ENCODE measurements at places on chromosomes 5 and 9.
A peak's percentile ranks its signal among the peaks of the same experiment; 100 is the strongest.

GRCh38 chr5:133278317-133278716, 226.5 kb downstream of the HSPA4 start:
- DNase-seq: no peak

DNA sequence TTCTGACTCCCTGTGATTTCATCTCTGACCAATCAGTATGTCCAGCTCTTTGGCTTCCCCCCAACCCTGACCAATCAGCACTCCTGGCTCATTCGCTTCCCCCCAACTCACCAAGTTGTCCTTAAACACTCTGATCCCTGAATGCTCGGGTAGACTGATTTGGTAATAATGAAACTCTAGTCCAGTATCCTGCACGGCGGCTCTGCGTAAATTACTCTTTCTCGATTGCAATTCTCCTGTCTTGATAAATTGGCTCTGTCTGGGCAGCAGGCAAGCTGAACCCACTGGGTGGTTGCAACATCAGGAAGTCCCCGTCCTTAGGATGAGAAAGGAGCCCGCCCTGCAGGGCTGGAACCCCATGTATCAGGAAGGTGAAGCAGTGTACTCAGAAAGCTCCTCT, 10.4 kb downstream of the FCN2 start:
- DNase-seq: no peak

GRCh38 chr5:84378961-84379360, 5.7 kb downstream of the EDIL3 start:
- peak; percentile 90 for DNase-seq

DNA sequence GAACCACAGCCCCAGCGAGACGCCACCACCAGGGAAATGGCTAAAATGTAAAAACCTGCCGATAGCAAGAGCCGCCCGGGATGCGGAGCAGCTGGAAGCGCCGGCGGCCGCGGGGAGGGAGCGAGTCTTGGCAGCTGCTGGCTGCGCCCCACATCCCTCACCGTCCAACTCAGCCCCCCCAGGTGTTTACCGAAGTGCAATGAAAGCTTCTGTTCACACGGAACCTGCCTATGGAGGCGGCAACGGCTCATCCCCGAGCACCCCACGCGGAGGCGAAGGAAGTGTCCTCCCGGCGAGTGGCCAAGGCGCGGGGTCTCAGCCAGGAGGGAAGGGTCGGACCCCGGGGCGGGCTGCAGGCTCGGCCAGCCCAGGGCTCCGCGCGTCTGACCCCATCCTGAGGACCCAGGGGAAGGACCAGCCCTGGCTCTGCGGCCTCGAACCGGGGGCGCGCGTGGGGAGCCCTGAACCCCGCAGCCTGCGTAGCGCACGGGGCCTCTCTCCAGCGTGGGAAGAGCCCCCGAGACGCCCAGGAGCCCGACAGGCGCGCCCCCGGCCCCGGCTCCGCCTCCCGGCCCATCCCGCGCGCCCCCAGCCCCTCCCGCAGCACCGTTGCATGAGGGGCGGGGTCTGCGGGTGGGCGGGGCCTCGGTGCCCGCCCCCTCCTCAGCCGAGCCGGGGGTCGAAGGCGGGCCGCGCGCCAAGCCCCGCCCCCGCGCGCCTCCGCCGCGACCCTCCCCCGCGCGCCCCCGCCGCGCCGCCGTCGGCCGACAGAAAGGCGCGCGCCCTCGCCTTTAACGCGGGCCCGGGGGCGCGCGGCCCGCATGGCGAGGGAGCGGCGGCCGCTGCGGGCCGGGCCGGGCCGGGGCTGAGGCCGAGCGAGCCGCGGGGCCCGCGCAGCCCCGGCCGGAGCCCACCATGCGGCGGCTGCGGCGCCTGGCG, at the start of gene DIPK1B:
TSS of gene DIPK1B (plus strand) at position 822 of the 939 bp plus-strand sequence. CDS start at position 916, 94 bp downstream.
- no peak for DNase-seq

- no peak for DNase-seq
Measured at GRCh38 chr9:512555-513272, 298.0 kb downstream of the DOCK8 start.

GRCh38 chr5:91848453-91848852, 465.3 kb upstream of the ARRDC3 start:
- DNase-seq: peak; percentile 96

GRCh38 chr9:81174023-81174422, 515.3 kb downstream of the TLE1 start:
- DNase-seq: no peak

- peak; percentile 5 for DNase-seq
Measured at GRCh38 chr5:10975945-10976344, 214.9 kb upstream of the DAP start.

DNA sequence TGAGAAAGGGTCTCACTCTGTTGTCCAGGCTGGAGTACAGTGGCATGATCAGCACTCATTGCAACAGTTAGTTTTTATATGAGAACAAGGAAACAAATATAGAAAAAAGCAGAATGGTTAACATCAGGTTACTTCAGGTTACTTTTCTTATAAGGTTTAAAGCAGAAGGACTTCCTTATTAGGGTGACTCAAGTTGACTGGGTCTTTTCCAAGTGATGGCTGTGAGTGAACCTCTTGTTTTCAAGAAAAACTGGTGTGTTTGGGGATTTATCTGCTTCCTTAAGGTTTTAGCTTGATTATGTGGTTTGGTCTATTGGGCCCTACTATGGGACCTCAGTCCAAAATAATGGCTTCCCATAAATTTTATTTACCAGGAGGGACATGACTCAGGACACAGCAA, 99.2 kb downstream of the ARRDC3 start:
- DNase-seq: peak; percentile 85

DNA sequence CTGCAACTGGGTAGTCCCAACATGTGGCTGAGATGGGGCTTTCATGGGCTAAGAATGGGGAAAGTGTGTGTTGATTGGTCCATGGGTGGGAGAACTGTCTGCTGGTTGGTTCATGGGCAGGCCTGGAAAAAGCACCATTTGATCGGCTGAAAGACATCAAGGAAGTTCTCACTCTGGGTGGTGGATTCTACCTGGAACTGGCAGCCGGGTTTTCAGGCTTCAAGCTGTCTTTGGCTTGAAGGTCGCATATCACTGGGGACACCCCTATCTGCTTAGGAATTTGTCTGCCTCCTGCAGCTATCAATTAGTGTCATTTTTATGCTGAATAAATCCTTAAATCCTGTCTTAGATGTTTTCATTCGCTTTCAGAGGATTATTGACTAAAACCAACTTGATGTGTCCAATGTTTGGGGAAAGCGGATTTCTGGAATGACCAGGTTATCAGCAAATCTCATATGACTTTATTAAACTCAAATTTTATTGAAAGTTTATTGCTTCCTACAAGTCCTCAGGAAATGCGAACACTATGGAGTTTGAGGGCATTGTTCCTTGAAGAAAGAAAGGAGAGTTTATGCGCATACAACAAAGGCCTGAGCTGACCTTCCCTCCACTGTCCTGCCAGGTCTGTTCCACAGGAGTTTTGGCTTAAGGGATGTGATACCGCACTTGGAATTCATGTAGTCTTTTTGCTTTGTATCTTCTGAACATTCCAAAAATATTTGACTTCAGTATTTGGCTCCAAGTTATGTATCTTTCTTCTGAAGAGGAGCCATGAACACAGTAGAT, 451.1 kb downstream of the TUSC1 start:
- DNase-seq: no peak

DNA sequence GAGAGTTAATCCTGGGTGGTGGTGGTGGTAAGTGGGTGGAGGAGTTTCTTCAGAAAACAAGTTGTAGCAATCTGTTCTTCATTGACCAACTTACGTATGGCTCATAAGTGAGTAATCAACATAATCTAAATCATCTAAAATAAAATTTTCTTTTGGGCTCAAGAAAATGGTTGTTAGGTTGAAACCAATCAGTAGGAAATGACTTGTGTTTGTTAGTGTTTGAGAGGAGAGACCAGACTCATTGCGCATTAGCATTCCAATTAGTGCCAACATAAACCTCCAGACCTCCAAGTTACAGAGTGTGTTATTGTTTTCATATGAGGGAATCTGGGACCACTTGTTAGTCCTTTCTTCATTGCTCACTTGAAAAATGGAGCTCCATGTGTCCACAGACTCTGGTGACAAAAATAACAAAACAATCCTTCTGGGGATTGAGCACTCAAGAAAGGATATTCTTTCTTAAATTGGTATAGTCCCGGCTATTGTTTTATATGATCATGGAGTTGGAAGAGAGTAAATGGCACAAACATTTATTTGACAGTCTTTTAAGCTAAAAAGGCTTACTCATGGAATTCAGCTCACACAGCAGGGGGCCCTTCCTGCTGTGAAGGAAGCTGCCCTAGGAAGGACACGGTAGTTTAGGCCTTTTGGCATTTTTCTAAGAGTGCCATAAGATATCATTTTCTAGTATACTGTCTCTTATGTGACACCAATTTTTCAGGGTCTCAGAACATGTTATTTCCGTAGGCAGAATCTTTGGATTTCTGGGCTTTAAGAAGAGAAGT, 441.1 kb downstream of the EBF1 start:
- peak; percentile 81 for DNase-seq

DNA sequence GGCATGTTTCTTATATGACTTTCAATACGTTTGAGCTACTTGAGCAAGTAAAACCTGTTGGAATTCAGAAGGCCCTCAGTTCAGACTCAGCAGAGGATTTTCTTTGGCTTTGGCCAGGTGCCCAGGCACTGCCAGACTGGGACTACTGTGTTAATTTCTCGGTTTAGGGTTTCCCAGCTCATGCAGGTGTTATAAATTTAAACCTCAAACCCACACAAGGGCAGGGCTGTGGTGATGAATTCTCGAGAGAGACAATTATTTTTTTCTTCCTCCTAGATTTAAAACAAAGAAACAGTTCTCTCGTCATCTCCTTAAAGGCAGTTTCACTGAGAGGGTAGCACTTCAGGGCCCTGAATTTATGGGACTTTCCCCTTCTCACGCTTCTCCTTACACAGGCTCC, 406.0 kb upstream of the PIK3R1 start:
- peak; percentile 2 for DNase-seq

DNA sequence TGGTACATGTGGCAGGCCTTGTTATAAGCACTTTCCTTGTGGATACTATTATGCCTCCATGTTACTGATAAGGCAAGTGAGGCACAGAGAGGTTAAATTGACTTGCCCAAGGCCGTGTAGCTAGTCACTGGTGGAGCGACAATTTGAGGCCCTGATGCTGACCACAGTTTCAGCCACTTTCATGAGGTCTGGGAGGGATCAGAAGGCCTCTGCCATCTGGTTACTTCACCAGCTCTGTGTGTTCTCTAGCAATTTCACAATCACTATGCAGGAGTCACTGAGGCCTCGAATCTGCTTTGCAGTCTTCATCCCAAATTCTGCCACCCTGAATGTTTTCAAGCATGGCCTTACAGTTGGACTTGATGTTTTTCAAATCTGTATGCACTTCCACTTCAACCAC, 9.1 kb downstream of the LRRC70 start:
- DNase-seq: no peak

GRCh38 chr9:362561-363273, 148.1 kb downstream of the DOCK8 start:
- DNase-seq: no peak

DNA sequence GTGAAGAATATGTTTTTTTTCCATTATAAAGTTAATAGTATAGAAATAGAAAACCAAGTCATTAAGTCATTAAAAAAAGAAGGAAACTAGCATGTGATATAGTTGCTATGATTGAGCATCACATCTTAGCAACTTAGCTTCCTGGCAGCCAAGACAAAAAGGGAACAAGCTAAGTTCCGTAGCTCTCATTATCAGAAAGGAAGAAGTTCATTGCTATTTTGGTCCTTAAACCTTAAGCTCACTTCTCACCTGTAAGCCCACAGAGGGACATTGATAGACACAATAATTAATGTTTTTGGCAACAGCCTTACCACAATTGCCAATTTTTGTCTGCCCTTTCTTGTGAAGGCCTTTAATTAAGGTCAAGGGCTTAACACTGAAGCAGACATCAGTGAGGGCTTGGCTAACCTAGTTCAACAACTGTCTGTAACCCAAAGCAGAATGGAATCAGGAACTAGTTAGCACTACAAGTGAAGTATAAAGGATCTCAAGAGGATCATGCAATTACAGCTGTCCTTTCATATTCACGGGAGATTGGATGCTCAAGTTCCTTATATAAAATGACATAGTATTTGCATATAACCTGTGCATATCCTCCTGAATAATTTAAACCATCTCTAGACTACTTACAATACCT, 24.0 kb upstream of the KLF4 start:
- DNase-seq: no peak

GRCh38 chr5:139649082-139649991, 1.2 kb downstream of the CXXC5 start:
- DNase-seq: no peak

GRCh38 chr5:6850106-6850432, 136.8 kb downstream of the TENT4A start:
- no peak for DNase-seq

DNA sequence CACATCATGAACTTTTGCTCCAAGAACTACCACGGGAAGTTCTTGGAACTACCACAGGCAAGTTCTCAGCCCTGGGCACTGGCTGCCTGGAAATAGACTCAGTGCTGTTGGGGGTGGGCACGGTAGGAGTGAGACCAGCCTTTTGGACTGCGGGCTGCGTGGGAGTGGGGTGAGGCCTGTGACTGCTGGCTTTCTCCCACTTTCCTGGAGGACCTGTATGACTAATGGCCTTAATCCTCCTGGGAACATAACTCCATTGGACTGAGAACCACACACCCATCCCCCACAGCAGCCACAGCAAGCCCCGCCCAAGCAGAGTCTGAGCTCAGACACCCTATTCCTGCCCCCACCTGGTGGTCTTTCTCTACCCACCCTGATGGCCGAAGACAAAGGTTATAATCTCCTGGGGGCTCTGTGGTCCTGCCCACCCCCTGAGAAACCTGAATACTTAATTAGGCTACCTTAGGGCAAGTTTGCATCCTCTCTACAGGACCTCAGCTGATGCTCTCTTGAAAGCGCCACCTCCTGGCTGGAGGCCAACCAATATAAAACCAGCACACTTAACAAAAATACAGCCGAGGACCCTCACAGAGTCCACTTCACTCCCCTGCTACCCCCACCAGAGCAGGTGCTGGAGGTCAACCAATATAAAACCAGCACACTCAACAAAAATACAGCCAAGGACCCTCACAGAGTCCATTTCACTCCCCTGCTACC, 112.6 kb downstream of the CACNA1B start:
- DNase-seq: no peak

DNA sequence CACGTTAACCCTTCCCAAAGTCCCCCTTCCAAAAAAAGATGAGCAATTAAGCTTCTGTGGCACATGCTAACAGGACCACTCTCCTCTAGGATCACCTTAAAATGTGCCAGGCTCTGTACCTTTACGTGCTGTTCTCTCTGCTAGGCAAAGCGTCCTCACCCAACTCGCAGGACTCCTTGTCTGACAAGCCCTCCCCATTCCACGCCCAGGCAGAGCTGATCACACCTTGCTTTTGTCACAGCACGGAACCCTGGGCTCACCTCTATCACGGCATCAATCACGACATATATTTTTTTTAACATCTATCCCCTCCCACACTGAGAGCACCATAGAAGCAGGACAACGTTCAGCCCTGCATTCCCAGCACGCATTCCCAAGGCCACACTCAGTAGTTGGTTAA, 47.1 kb downstream of the CDK5RAP2 start:
- no peak for DNase-seq

DNA sequence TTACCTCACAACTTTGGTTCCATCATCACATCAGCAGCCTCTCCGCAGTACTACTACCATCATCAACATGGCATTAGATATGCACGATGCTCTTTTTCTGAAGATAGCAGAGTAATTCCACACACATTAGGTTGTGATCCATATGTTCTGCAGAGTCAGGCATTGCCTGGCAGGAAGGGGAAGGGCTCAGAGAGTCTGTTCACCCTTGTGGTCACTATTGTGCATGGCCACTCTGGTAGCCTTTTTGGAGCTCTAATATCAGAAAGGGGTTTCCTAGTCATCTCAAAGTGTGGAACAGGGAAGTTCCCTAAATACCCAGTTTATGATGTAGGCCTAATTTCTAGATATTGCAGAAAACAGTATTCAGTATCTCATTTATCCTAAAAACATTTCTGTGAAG, 373.6 kb downstream of the BNC2 start:
- no peak for DNase-seq
